ENCODE measurements at places on chromosomes 5 and 9.

DNA sequence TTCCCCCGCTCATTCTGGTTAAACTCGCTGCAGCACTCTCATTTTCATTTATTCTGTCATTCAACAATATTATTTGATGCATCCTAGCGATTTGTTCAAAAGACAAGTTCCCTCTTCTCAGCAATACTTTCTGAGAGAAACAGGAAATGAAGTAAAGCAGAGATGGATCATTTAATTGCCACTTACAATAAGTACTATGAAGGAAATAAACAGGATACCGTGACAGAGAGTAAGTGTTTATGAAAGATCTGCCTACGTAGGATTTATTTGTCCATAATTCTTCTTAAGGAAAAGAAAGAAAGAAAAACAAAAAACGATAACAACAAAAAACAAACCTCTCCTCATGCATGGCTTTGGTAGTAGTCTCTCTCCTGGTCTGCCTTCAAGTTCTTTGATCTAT is 406.8 kb upstream of the ZNF608 start:
- no peak for DNase-seq

DNA sequence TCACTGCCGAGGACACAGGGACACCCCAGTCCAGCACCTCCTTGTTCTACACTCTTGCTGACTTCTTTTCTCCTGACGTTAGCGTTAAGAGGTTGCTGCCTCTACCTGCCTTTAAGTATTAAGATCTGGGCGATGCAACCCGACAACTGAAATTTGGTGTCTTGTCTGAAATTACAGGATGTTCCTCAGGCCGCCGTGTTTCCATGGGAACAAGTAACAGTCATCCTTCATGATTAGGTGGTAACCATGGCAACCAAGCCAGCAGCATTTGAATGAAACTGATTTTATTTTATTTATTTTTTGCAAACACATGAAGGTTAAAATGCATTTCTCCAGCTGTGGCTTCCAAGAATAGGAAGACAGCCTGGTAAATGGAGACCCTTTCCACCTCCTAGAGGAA is 20.8 kb downstream of the DAB2IP start:
- DNase-seq: no peak

- no peak for DNase-seq
Observed at GRCh38 chr9:125969868-125970267, 222.7 kb downstream of the PBX3 start.

DNA sequence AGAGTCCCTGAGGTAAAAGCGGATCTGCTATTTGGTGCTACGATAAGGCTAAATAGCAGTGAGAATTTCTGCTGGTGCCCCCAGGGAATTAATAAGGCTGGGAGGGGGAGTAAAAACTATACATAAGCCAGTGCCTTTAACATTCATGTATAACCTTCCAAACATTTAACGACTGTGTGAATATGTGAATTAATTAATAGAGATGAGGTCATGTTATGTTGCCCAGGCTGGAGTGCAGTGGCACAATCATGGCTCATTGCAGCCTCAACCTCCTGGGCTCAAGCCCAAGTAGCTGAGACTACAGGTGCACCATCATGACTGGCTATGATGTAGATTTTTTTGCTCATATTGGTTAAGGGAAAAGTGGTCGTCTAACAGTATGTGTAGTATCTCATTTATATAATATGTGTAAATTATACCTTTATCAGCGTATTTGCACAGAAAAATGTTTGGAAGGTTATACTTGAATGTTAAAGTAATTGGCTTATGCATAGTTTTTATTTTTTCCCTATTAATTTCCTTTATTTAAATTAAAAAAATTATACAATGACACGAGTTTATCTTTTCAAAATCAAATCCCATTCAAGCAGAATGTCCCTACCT is 64.6 kb downstream of the EHMT1 start:
- DNase-seq: no peak

GRCh38 chr5:15643731-15644130 is 143.8 kb downstream of the FBXL7 start:
- DNase-seq: no peak

- DNase-seq: no peak
Observed at GRCh38 chr9:79329861-79330260, 241.9 kb upstream of the TLE4 start.

- DNase-seq: no peak
Observed at GRCh38 chr9:104568868-104569267, at the start of gene OR13C8. Gene OR13C8, plus strand, starts transcription at chr9:104569168. Its CDS starts 0 bp downstream, at chr9:104569168.

- DNase-seq: peak; percentile 50
Observed at GRCh38 chr9:129761901-129762369, 9.1 kb upstream of the PTGES start.

DNA sequence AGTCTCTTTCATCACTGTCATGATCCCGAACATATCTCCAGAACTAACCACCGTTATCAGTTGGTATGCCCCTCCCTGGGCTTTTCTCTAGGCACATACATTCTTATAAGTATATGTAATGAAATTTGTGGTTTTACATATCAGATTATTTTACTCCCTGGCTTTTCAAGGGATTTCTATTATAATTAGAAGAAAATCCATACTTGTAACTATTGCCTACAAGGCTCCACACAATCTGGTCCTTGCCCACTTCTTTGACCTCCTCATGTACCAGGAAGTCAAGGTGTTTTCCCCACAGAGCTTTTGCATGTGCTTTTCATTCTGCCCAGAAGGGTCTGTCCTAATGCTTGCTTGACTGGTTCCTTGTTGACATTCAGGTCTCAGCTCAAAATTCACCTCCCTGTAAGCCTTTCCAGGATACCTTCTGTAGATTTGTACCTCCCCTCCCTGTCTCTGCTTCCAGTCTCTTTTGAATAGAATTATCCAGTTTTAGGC is 33.6 kb upstream of the HSD17B4 start:
- DNase-seq: no peak

- DNase-seq: no peak
Observed at GRCh38 chr9:114883709-114884108, 46.7 kb downstream of the TNFSF8 start.

GRCh38 chr5:93777620-93778019 is 36.2 kb upstream of the POU5F2 start:
- no peak for DNase-seq

GRCh38 chr5:74408150-74409043 is 232.1 kb downstream of the ENC1 start:
- DNase-seq: no peak

DNA sequence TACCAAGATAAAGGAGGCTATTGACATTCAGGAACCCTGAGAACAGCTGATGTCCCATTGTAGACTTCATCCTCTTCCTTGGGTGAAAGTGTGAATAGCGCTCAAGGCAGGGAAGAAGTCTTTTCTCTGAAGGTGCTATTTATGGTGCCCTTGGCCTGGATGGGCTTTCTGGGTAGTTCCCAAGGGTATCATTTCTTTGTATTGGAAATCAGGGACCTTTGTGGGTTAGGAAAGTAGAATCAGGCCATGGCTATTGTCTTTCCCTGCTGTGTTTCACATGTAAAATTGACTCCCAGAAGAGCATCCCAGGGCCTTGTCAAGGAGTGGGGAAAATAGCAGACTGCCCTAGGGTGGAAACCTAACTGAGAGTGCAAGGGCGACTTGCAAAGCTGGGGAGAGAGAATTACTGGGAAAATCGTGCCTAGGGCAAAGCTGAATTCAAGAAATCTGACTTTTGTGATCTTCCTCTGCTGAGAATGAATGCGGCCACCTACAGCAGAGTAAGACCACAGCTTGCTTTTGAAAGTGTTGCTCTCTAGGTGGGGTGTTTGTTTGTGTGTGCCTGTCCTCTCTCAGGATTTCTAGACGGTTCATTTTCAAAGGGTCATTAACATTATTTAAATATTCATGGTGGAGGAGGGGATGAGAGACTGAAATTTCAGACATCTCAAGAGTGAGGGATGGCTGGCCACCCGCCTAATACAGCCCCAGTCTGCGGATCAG is 160.6 kb downstream of the C9orf152 start:
- DNase-seq: no peak

- no peak for DNase-seq
Observed at GRCh38 chr5:31086839-31087415, 106.6 kb upstream of the CDH6 start.

GRCh38 chr5:60488466-60489130 is 211.4 kb downstream of the DEPDC1B start:
- DNase-seq: no peak

- DNase-seq: no peak
Observed at GRCh38 chr5:34530637-34531036, 125.5 kb upstream of the RAI14 start.

- DNase-seq: no peak
Observed at GRCh38 chr5:170273968-170274710, 23.4 kb downstream of the LCP2 start.

GRCh38 chr5:54206580-54207229 is 103.7 kb downstream of the ARL15 start:
- no peak for DNase-seq

DNA sequence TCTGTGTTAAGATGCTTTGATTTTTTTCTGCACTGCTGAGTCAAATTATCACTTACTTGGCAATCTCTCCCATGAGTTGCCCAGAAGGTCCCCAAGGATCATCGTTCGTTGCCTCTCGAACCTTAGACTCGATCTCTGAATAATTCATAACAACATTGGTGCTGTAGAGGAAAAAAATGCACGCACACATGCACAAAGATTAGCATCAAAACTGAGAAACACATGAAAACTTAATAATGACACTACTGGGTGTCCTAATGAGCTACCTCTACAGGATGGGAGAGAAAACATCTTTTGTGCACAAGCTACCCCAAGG is 41.6 kb downstream of the CLINT1 start:
- no peak for DNase-seq

DNA sequence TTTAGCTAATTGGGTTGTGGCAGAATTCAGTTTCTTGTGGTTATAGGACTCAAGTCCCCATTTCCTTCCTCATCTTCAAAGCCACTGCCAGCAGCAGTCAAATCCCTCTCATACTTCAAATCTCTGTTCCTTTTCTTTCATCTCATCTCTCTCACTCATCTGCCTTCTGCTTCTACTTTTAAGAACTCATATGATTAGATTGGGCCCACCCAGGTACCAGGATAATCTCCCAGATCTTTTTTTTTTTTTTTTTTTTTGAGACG is 8.0 kb upstream of the REEP5 start:
- no peak for DNase-seq

DNA sequence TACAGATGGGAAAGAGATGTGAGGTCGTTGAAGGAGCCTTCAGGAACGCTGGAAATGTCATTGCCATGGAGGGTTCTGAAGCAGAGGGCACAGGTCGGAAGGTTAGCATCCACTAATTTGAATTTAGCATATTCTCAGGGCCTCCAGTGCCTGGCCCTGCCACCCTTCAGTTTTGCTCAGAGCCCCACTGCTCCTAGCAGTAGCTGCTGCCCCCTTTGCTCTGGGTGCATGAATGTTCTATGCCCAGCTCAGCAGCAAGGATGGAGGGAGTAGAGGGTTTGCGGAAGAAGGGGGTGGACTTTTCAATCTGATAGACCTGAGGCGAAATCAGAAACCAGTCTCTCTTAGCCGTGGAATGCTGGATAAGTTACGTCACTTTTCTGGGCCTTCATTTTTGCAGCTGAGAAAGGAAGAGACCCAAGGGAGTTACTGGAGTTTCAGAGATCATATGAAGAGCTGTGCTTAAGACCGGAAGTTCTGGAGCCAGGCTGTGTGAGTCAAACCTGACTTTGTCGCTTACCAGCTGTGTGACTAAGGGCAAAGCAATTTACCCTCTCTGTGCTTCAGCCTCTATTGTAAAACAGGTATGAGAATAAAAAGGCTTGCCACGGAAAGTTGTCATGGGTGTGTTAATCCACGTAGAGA is 133.2 kb upstream of the PANK3 start:
- peak; percentile 93 for DNase-seq

- DNase-seq: no peak
Observed at GRCh38 chr9:121262423-121262822, 5.5 kb upstream of the GSN start.

DNA sequence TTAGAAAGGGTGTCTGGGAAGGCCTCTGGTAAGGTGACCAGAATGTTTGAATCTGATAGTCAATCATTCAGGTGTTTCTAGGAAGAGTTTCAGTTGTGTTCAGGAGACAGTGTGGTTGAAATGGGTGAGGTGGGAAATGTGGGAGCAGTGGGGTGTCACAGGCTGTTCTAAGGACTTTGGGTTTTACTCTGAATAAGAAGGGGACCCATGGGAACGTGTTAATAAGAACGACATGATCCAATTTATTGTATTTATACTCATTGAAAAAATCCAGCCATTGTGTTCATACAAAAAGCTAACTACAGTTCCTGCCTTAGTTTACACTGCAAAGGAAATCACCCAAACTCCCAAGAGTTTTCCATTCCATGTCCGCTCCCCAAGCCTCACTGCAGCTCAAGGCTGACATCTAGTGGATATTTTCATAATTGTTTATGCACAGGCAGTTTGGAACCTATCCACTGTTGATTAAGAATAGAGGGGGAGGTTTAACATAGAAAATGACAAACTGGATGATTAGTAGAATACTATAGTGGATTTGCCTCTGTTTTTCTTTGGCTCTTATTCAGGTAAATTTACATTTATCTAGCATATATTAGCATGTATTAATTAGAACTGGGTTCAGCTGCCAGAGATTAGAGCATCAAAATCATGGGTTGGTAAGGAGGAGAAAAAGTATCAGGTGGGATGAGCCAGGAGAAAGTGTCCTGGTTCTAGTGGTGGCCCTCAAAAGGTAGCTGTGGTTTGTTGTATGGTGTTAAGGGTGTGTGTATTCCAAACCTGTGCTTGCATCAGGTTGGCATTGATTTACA is 17.7 kb downstream of the CAVIN4 start:
- no peak for DNase-seq

GRCh38 chr9:27581826-27582225 is 8.5 kb upstream of the C9orf72 start:
- no peak for DNase-seq

DNA sequence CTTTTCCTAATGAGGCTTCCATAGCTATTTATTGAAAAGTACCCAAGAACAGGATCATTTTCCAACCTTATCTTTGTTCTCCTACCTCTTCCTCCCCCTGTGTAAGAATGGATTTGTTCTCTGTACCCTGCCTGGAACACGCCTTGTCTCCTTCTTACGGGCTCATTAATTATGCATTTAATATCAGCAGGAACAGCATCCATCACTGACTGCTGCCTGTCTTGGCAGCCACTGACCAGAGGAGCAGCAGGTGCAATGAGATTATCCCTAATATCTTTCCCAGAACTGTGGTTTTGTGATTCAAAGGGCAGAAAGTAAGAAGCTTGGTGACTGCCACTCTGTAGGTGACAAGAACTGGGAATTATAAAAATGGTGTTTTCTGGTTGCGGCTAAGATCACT is 19.3 kb upstream of the INSYN2B start:
- DNase-seq: no peak

- DNase-seq: no peak
Observed at GRCh38 chr5:83817591-83817990, 96.9 kb upstream of the HAPLN1 start.

GRCh38 chr5:13470263-13470662 is 474.2 kb downstream of the DNAH5 start:
- DNase-seq: no peak

GRCh38 chr5:14177634-14178033 is 34.5 kb downstream of the TRIO start:
- DNase-seq: no peak

- no peak for DNase-seq
Observed at GRCh38 chr5:177301503-177302165, 1.9 kb downstream of the RAB24 start.

Data from AG09309 (cell line).